ENCODE measurements at places on chromosomes 12 and 14. TPM values are rescaled to one million over a fixed set of nuclear protein-coding genes. Genes with fewer than 3 reads are reported as not detected.

The JAG2 gene
- total RNA-seq, result 0.76 TPM

DNA sequence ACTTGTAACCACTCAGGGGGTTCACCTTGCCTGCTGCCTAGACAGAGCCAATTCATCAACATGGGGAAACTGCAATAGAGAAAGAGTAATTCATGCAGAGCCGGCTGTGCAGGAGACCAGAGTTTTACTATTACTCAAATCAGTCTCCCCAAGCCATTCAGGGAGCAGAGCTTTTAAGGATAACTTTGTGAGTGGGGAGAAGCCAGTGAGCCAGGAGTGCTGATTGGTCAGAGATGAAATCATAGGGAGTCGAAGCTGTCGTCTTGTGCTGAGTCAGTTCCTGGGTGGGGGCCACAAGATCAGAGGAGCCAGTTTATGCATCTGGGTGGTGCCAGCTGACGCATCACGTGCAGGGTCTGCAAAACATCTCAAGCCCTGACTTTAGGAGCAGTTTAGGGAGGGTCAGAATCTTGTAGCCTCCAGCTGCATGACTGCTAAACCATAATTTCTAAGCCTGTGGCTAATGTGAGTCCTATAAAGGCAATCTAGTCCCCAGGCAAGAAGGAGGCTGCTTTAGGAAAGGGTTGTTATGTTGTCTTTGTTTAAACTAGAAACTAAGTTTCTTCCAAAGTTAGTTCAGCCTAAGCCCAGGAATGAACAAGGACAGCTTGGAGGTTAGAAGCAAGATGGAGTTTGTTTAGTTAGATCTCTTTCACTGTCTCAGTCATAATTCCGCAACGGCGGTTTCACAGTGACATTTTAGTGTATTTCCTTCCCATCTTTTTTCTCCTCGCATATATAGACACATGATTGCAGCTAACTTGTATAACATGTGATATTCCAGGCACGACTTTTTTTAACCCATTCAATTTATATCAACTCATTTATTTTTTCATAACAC is 68.9 kb upstream of the NCOR2 start:
- H3K27me3 ChIP-seq, result peaks cover 18% of the 10 kb centered on the region
- peak; percentile 66 for DNase-seq
- H3K4me1 ChIP-seq, result peaks cover 8% of the 10 kb centered on the region
- H3K27ac ChIP-seq, result no peak overlapping the region

GRCh38 chr14:99565383-99565782 is 38.6 kb downstream of the CCDC85C start:
- H3K4me1 ChIP-seq, result no peaks in the 10 kb centered on the region
- H3K4me3 ChIP-seq, result no peak overlapping the region
- no peak overlapping the region for H3K27ac ChIP-seq
- DNase-seq, result no peak

The SLC7A8 gene
- total RNA-seq, result 0.91 TPM

DNA sequence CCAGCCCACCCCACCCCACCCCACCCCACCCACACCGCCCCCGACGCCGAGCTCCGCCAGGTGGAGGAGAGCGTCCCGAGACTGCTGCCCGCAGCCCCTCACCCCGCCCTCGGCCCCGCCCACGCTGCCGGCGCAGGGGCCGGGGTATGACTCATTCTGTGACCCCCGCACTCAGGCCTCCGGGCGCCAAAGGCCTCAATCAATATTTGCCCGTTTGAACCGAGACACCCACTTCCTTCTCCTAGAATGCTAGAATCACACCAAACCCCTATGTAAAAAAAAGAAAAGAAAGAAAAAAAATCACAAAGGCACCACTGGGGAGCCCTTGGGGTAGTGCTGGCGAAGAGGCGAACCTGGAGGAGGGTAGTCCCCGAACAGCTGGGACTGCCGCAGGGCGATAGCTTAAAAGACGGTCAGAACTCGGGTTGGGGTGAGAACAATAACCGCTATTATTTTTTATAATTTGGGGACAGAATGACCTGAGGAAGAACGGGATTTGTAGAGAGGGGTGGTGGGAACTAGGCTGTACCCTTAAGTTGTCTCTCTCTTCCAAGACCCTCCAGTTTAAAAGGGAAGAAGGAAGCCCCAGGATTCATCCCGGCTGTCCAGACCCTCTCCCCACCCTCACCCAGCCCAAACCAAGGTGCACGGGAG is 894 bp downstream of the KRT8 start:
- peak; percentile 63 for DNase-seq
- H3K27ac ChIP-seq, result peak overlapping the region; percentile 74
- peaks cover 4% of the 10 kb centered on the region for H3K4me1 ChIP-seq
- H3K36me3 ChIP-seq, result no peaks in the 10 kb centered on the region

Data from activated CD8-positive, alpha-beta memory T cell treated with anti-CD3 and anti-CD28 coated beads, Interleukin-2, amount 10 ng/mL, durations not matched to agents 7 days and 5 days (primary cell).